Heart left ventricle (tissue), 16 donors: ENCODE measurements at places on chromosomes 13 and 19.

DNA sequence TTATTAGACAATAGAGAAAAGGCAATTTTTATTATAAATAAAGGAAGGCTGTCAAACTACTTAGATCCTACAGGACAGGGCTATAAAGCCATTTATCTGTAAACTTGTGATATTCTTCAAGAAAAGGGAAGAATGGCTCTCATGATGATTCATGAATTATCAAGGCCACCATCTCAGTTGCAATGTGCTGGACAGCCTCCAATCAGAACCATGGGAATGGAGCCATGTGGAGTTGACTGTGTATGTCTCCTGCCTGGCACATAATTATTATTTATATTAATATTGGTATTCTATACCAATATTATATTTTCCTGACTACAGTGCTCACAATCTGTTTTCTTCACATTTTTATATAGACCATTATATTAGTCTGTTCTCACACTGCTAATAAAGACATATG, 560.5 kb upstream of the MIR17HG start:
- DNase-seq: no peak

DNA sequence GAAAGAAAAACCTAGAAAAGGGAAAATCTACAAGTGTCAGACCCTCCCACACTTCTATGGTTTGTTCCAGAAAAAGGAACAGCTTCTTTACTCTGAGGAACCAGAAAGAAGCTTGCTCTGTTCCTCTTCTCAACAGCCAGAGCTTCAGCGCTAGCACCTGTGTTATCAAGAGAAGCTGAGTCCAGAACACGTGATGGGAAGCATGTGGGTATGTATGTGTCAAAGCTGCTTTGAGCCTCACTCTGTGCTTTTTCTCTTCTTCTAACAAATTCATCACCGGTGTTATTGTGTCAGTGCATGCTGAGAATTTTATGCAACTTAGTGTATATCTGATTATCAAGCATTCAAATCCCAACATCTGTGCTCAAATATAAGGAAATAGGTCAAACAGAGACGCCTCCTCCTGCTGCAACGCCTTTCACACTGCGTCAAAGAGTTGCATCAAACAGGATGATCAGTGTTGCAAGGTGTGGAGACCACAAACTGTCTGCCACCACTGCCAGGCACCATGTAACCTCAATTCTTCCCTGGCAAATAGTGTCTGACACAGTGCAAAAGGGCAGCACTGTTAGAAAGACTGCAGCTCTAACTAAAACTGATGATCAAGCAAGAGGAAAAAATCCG, 83.9 kb downstream of the LRRC63 start:
- peak; percentile 26 for DNase-seq

DNA sequence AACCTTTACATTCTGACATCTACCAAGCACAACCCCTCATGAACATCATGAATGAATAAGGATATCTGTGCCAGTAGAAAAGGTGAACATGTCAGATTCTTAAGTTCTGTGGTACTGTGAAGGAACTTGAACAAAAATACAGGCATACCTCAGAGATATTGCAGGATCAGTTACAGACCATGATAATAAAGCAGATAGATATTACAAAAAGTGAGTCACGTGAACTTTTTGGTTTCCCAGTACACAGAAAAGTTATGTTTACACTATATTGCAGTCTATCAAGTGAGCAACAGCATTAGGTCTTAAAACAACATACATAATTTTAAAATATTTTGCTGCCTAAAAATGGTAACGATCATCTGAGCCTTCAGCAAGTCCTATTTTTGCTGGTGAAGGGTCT, 101.2 kb downstream of the DIAPH3 start:
- DNase-seq: no peak

DNA sequence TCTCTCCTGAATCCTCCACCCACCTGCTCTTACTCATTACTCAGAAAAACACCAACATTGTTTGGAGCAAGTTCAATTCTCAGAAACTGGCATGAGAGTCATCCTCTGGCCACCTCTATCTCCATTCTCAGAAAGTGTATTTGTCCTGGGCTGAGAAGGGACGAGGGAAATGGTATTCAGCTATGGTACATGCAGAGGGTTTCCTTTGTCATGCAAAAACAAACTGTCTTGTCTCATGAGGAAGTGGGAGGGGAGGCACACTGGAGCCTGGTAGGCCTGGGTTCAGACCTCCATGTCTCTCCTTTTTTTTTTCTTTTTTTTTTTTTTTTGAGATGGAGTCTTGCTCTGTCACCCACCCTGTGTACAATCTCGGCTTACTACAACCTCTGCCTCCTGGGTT, 31.9 kb upstream of the LILRA2 start:
- no peak for DNase-seq

GRCh38 chr19:33727331-33727998, 69.2 kb upstream of the KCTD15 start:
- no peak for DNase-seq

- no peak for DNase-seq
Observed at GRCh38 chr13:47628666-47629065, 372.4 kb downstream of the SUCLA2 start.

DNA sequence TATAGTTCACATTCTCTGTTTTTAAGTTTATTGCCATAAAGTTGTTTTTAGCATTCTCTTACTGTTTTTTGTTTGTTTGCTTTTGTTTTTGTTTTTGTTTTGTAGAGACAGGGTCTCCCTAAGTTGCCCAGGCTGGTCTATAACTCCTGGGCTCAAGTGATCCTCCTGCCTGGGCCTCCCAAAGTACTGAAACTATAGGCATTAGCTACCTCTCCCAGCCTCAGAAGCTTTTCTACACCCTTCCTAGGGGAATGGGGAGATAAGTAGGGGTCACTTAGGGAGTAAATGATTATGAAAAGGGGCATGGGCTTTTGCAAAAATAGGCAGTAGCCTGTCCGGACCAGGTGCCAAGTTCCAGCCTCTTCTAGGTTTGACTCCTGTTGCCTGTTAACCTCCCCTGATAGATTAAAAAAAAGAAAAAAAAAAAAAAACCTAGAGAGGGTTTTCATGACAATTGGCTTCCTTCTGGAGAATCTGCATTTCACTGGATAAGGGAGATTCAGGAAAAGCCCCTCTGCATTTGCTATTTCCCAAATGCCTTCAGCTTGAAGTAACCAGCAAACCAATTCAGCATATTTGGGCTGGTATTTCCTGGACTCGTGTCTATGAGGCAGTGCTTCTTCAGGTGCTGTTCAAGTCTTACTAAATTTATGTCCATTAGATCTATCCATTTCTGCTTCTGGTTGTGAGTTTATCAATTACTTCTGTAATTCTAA, 216.8 kb downstream of the TM9SF2 start:
- DNase-seq: no peak

DNA sequence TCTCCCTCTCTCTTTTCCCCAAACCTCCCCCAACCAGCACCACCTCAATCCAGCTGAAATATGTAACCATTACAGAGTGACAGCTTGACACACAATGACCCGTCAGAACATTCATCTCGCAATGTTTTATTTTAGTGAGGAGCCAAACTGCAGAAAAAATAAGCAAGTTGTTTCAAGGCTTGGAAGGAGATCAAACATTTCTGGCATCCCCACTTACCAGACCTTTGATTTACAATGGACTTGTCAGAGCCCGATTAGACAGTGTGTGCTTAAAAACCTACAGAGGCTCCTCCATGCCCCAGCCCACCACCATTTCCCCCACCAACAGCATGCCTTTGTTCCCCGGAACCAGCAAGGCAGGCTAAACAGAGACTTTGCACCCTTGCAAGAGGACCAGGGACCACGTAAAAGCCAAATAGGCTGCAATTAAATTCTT, 382.8 kb upstream of the ZNF507 start:
- DNase-seq: no peak

GRCh38 chr13:110230661-110231347, 76.2 kb downstream of the COL4A1 start:
- DNase-seq: no peak

DNA sequence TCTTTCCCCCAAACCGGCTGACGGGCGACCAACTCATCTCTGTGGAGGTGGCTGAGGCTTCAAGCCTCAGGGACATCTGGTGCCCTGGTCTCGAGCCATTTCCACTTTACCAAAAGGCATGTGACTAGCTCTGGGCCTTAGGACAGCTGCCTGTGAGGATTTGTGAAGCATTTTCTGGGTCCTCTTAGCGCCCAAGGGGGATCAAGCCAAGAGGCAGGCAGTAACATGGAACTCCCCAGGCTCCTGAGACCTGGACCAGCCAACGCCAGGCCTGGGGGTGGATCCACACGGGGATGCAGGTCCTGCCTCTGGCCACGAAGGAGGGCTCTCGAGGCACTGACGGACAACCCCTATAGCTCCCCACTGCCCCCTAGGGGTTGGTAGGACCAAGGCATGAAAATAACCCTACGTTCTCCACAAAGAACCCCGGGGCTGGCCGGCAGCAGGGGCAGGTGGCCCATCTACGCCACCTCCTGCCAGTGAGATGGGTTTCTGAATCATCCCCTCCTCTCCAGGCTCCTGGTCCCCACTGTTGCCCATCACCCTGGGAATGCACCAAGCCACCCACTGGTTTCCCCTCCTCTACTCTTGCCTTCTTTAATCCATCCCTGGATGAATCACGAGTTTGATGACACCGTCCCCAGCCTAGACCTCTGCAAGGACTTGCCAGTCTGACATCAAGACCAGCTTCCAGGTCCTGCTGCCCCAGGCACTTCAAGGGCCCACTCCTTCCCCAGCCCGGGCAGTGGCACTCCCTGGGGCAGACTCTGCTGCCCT, 7.0 kb upstream of the MYDGF start:
- peak; percentile 52 for DNase-seq

- no peak for DNase-seq
Observed at GRCh38 chr19:33872445-33873320, 76.0 kb downstream of the KCTD15 start.

DNA sequence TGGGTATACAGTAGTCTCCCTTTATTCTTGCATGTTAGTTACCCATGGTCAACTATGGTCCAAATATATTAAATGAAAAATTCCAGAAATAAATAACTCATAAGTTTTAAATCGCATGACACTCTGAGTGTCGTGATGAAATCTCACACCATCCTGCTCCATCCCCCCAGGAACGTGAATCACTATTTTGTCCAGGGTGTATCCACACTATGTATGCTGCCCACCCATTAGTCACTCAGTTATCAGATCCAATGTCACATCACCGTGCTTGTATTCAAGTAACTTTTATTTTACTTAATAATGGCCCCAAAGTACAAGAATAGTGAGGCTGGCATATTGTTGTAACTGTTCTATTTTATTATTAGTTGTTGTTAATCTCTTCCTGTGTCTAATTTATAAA, 115.8 kb upstream of the SERP2 start:
- DNase-seq: no peak

DNA sequence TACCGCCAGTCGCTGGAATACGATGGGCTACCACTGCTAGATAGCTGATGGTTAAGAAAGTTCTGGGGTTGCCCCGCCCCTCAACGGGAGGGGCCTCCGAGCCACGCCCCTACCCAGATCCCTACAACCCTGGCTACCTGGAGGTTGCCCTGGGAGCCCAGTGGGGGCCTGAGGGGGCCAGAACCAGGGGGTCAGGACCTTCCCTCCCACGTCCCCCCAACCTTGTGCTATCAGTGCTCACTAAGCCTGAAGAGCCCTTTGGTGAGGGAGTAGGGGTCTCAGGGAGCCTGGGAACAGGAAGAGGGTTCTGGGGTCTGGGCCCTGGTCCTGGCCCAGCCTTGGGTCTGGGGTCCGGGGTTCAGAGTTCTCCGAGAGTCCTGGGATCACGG, 8.9 kb downstream of the OCEL1 start:
- no peak for DNase-seq

DNA sequence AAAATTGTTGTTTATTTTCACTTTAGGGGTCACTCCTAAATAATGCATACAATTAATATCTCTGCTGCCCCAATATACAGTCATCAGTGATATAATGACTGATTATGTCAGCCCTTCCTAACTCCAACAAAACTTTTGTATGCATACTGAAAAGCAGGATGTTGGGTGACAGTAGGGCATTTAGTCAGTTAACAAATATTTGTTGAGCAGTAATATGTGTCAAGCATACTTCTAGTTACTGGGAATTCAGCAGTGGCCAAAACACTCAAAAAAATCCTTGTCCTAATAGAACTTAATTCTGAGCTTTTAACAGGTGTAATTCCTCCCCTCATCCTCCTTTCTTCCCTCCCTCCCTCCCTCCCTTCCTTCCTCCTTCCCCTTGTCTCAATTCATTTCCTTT, 560.7 kb upstream of the KLHL1 start:
- no peak for DNase-seq

- DNase-seq: no peak
Observed at GRCh38 chr19:55116859-55117662, at the start of gene PPP1R12C. Gene PPP1R12C (minus strand): TSS chr19:55117637. CDS start chr19:55117543, 94 bp downstream.

- DNase-seq: no peak
Observed at GRCh38 chr13:33612641-33613638, 205.0 kb upstream of the RFC3 start.

DNA sequence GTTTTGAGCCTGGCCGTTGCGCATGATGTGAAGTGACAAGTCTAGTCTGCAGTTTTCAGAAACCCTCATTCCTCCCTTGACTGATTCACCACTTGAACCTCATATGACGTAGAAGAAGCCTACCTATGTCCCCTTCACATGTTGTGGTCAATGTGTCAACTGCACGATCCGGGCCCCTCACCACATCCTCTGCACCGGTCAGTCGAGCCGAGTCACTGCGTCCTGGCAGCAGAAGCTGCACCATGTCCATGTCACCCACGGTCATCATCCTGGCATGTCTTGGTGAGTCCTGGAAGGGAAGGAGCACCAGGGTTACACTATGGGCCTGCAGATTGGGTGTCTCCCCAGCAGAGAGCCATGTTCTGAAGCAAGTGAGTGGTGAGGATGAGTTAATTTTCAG, at the start of gene KIR2DL4:
KIR2DL4 (plus strand) TSS at position 201 of the 400 bp plus-strand sequence; CDS start at position 243, 42 bp downstream.
- no peak for DNase-seq

- no peak for DNase-seq
Observed at GRCh38 chr19:4444765-4445741, 12.5 kb downstream of the UBXN6 start.

DNA sequence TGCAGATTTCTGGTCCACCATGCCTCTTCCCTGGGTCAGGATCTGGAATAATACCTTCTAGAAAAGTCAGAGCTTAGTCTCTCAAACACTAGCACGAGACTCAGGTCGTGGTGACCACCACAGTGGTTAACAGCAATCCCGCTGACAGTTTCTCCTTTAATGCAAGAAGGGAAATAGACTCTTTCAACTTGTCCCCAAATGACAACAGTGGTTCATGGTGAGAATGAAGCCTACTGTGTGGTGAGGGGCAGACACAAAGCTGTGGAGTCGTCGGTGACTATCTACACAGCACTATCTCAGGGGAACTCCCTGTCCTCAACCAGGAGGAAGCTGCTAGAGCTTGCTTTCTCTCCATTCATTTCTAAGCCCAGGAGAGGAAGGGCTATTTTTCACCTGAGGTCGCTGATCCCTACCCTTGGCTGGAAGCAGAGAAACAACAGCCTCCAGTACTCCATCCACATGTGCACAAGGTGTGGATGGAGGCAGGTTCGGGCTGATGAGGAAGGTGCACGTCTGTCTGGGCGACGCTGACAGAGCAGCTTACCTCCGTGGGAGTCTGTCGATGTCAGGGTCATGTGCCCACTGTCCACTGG, 72.4 kb downstream of the STK24 start:
- no peak for DNase-seq

GRCh38 chr19:49116544-49116943, 2.4 kb downstream of the LIN7B start:
- DNase-seq: no peak

- DNase-seq: no peak
Observed at GRCh38 chr13:47665043-47665442, 336.0 kb downstream of the SUCLA2 start.

GRCh38 chr19:16611121-16611520, 16.9 kb downstream of the MED26 start:
- no peak for DNase-seq
